ENCODE measurements at places on chromosomes 5 and 9.

- no peak for DNase-seq
Measured at GRCh38 chr5:169190849-169191248, 110.1 kb downstream of the SLIT3 start.

GRCh38 chr5:67917561-67917960 is 298.0 kb upstream of the PIK3R1 start:
- no peak for DNase-seq

- DNase-seq, result no peak
Measured at GRCh38 chr5:172002310-172002709, 4.1 kb downstream of the FBXW11 start.

DNA sequence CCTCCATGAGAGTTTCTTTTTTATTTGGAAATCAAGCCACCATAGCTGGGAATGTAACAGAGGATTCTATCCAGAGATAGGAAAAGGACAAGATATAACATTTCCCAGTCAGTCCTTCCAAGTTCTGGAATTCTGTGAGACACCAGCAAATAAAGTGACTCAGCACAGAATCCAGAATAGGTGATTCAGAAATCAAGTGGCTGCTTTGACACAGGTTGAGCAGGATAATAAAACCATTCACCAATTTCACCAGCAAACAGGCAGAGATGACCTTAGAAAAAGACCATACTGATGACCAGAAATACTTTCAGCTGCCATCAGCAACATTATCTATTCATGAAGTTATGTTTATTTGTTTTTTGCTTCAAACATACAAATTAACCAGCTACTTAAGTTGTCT is 491.5 kb upstream of the TUSC1 start:
- DNase-seq, result no peak

DNA sequence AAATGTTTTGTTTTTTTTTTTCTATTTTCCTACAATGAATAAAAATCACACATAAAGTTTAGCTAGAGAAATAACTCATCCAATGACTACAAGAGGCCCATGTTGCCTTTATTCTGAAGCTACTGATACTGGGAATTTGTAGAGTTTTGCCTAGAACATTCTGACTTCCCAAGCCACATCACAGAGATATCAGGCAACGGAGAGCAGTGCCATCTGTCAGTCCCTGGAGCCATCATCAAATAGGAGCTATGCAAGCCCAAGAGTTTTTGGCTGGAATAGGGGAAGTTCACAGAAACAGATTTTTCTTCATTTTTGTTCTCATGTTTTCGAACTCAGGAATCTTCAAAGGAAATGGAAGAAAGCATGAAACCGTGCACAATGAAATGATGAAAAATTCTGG is 896.6 kb downstream of the TLE1 start:
- DNase-seq, result no peak

GRCh38 chr5:100800562-100800961 is 102.5 kb downstream of the ST8SIA4 start:
- no peak for DNase-seq

- DNase-seq, result no peak
Measured at GRCh38 chr9:119298076-119298853, 71.0 kb downstream of the BRINP1 start.

DNA sequence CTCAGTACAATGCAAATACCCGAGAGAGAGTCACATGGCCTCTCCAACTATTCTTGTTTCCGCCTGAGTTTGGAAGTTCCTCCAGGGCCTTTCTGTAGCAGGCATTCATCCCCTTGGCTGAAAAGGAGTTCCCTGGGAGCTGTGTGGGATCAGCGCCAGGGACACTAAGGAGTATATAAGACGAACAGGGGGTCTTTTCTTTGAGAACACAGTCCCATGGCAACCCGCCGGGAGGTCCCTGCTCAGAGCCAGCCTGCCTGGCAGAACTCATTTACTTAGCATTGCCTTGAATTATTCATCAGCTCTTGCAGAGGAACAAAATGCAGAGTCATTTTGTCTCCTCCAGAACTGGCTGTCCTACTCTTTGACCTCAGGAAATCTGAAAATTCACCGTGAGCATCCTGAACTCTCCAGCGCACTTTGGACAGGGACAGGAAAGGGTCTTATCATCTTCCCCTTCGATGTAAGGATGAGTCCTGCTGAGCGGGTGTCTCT is 120.4 kb upstream of the OSMR start:
- no peak for DNase-seq

DNA sequence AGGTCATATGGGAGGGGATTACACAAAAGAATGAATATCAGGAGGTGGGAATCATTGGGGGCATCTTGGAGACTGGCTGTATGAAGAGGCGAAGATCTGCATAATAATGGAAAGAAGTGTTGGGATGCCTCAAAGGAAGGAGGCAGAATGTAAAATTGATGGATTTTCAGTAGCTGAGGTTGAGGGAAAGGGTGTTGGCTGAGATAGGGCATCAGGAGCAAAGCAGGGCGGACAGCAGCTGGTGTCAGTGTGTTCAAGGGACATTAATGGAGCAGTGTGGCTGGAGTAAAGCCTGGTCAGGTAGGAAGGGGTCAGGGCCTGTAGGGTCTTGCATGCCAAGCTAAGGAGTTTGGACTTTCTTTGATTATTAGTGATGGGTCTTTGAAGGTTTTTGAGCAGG is 65.2 kb upstream of the TNFAIP8 start:
- DNase-seq, result no peak

DNA sequence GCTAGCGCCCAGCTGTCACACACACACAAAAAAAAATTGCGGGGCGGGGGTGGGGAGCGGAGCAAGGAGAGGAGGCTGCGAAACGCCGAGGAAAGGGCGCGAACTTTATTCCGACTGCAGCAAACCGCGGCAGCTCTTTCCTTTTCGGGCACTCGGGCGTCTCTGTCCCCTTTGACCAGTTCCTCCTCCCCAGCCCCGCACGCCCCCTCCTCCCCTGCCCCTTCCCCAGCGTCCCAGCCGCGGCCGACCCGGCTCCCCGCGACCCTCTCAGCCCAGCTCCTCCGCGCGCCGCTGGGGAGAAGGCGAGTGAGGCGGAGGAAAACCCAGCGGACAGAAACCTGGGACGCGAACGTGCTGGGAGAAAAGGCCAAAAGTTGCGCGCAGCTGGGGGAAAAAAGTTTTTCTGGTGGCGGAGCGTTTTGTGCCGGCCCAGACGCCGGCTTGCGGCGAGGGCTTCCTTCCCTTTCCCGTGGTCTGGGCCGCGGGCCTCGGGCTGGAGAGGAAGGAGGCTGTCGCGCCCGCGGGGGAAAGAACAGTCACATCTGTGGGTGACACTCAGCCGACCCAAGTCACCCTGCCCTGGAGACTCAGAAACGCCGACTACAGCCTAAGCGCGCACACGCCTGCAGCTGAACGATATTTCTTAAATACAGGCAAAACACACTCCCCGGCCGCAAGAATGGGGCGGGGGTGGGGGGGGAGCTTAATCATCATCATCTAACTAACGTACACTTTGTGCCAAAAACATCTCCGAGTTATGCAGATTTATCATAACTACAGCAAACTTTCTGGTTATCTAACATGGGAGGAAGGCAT is 1.1 kb upstream of the BNC2 start:
- no peak for DNase-seq

DNA sequence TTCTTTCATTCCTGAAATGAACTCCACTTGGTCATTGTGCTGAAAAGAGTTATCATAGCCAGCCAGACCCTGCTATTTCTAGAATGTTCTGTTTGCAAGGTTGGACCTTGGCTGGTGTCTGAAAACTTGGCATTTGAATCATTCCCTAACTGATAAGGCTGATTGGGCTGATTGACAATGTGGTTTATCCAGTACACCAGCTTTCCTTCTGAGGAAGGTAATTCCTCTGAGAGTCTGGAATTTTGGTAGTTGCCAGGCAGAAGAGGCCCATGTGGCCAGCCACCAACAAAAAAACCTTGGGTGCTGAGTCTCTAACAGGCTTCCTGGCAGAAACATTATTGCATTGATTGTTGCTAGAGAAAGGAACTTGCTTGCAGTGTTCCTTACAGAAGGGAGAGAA is 15.3 kb downstream of the SEC61B start:
- no peak for DNase-seq

DNA sequence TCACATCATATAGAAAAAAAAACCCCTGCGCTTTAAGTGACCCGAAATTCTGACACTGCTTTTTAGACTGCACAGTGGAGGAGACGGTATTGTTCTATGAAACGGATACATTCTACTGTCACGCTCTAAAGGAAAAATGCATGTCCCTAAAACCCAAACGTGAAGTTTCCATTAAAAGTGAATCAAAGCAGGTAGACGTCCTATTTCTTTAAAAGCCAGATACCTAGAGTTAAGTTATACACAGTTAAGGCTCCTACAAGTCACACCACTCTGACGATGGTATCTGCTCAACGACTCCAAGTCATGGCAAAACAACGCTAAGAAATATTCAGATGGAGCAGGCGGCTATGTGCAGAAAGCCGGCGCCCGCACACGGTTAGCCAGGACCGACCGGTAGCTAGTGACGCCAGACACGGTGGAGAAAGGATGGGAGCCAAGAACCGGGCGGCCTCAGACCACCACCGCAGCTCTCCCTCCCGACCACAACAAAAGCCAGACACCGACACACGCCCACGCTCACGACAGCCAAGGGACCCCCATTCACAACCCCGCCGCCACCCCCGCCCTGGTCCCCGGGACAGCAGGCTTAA is 734 bp downstream of the SKP1 start:
- DNase-seq, result no peak

GRCh38 chr5:138622051-138622450 is 46.9 kb upstream of the HSPA9 start:
- no peak for DNase-seq

DNA sequence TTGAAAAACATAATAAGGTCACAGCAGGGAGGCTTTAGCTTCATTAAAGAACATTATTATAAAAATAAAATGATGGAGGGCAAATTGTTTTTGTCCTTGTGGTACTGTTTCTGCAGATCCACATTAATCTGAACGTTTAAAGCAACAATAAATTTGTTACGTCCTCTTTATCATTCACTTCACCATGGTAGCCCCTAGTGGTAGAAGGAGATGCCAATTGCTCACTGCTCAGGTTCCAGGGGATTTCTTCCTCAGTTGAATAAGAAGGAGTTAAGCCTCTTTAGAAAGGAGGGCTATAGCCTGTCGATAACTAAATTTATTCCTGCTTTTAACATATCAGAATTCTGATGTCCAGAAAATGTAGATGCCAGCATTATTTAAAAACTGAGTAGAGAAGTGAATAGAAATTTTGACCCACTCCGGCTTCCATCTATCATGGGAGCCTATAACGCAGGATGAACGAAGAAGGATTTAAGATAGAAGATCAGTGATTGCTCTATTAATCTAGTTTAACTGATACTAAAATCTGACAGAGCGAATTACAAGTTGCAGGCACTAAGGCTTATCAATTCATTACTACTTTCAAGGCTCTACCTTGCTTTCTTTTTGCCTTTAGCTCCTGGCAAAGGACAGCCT is 692.3 kb downstream of the PTPRD start:
- DNase-seq, result no peak

DNA sequence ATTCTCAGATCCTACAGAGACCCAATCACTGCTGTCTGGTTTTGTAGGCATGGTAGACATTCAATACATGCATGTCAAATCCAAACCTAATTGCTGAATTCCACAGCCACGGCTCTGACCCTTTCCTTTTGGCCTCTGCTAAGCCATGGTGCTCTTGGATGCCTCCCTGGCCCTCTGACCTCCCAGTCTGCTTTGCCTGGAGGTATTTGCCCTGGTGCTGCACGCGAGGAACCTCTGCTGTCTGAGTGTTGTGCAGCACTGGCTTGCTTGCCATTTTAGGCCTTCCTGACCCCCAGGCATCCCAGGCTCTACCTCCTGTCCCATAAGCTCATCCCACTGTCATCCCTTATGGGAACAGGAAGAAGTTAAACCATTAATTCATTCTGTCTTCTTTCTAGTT is 60.9 kb downstream of the DOCK2 start:
- no peak for DNase-seq

GRCh38 chr5:101679816-101680215 is 616.3 kb downstream of the SLCO4C1 start:
- no peak for DNase-seq

- DNase-seq, result no peak
Measured at GRCh38 chr9:98862936-98863335, 55.5 kb downstream of the GALNT12 start.

DNA sequence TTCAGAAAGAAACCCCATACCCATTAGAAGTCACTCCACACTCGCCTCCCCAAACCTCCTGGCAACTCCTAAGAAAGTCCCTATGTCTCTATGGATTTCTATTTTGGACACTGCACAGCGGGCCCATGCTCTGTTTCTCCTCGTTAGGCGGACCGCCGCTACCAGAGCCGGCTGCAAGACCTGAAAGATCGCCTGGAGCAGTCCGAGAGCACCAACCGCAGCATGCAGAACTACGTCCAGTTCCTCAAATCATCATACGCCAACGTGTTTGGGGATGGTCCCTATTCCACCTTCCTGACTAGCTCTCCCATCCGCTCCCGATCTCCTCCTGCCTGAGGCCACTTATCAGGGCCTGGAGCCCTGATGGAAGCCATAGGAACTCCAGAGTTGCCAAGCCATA is 4.6 kb upstream of the GLE1 start:
- DNase-seq, result no peak

DNA sequence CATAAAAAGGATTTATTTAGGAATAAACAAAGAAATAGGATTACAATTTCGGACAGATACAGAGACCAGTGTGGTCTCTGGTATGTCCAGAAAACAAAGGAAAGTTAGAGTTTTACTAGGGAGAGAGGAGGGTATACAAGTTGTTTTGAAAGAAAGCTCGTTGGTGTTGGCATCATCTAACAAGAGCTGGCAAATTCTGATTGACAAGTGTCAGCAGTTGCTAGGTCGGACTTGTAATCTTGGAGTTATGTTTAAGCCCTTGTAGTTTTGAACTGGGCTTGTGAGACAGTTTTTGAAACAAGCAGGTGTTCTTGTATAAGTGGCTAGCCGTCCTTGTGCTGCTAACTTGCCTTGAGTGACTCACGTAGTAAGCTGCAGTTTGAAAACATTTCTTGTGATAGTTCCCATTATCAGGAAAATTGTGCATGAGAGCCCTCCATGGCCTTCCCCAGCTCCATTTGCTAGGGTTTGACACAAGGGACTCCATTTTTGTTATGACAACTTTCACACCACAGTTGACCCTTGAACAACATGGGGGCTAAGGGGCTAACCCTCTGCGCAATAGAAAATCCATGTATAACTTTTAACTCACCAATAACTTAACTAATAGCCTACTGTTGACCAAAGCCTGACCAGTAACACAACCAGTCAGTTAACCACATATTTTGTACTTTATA is 48.1 kb downstream of the ZNF622 start:
- no peak for DNase-seq

DNA sequence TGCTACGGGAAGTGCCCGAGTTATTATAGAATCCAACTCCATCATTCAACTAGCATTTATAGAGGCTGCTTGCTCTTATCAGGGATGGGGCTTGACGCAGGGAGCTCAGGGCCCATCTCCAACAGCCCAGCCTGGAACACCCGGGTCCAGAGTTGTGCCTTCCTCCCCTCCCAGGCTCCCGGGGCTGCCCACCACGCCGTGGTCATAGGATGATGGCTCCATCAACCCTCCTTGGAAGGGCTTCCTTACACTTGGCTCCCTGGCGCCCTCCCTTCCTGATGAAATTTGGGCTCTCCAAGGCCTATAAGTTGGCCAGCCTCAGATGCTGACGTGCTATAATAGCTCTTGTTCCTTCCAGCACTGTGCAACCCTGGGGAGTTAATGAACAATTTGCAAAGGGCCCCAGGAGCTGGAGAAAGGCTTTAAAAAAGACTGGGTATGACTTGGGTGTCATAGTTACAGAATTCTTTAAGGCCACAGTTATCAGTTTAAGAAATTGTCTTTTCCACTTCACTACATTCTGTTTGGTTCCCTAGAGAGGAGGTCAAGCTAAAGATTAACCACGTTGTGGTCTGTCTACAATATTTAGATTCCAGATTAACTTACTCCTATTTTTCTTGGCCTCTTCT is 42.5 kb upstream of the GADD45G start:
- no peak for DNase-seq
